Activated CD4-positive, alpha-beta T cell treated with anti-CD3 and anti-CD28 coated beads for 48 hours (primary cell): ENCODE measurements at places on chromosomes 3 and 15.

- DNase-seq = peak; percentile 69
Observed at GRCh38 chr3:187987924-187988323, 166.0 kb upstream of the LPP start.

DNA sequence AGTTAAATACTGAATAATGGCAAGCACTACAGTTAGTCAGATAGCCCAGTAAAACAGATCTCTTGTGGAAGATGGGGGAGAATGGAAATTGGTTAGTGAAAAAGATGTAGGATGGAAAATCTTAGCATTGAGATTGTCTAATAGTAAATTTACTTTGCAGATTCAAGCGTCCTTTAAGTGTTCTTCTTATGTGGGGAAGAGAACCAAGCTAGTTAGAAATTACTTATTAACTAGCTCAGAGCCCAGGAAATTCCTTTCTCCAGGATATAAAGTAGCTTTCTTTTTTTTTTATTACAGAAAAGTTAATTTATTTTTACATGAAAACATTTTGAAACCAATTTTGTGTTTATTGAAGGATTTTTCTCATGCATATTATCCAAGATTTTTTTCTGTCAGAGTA lies 36.7 kb downstream of the TIPARP start:
- no peak for DNase-seq

DNA sequence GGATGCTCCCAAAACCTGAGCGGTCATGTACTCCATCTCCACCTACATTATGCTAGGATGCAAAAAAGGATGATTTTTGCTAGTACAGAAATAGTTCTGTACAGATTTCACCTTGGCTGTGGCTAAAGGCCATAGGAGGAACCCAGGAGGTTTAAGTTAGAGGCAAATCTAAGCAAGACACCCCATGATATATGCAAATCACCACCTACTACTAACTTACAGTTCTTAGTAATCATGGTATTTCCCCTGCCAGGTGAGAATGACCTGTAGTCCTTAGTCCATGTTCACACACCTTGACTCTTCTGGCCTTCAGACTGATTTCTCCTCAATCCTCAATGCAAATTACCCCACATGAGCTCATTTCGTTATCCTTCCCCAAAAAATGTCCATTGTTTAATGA lies 154.2 kb downstream of the IMPG2 start:
- no peak for DNase-seq

DNA sequence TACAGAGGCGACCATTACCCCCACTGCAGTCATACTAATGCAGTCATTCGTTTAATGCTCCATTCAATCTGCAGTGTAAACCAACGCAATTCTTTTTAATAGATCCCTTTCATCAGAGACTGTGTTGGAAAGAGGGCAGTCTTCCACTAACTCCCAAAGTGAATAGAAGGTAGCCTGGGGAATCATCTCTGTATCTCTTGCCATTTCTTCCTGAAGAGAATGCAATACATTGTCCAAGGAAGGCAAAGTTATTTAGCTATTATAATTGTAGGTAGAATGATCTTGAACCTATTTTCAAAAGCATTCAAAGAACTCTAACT lies 1.3 kb upstream of the SLITRK3 start:
- DNase-seq = no peak

DNA sequence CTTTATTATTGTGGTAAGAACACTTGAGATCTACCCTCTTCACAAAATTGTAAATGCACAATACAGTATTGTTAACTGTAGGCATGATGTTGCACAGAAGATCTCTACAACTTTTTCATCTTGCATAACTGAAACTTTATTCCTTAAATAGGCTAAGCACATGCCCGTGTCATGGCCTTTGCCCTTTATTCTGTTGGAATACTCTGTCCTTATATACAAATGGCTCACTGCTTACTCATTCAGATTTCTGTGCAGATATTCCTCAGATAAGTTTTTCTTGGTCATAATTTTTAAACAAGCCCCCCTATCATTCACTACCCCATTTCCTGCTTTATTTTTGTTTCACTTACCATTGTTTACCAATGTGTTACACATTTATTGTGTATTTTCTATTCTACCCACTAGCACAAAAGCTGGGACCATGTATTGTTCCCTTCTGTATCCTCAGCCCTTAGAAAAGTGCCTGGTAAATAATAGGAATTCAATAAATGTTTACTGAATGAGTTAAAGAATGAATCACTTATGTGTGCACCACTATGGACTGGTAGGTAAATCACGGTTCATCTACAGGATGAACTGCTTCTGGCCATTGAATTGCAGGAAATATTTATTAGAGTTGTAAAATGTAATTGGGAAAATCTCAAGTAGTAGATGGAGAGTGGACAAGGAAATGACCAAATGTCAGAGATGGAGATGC lies 151.0 kb downstream of the CPNE4 start:
- DNase-seq = no peak

DNA sequence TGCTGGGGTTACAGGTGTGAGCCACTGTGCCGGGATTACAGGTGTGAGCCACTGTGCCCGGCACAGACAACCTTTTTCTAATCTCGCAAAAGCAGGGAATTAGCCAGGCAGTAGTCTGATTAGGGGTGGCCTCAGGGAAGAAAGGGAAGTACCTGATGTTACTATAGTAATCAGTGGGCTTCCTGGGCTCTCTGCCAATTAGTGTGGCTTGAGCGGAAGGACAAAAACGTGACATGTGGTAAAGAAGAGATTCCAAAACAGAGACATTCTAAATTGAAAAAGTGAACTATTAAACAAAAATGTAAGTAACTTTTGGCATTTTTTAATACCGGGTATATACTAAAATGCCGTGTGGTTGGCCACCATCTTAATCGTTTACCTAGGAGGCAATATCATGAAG lies 48.1 kb downstream of the CFAP20DC start:
- DNase-seq = no peak

DNA sequence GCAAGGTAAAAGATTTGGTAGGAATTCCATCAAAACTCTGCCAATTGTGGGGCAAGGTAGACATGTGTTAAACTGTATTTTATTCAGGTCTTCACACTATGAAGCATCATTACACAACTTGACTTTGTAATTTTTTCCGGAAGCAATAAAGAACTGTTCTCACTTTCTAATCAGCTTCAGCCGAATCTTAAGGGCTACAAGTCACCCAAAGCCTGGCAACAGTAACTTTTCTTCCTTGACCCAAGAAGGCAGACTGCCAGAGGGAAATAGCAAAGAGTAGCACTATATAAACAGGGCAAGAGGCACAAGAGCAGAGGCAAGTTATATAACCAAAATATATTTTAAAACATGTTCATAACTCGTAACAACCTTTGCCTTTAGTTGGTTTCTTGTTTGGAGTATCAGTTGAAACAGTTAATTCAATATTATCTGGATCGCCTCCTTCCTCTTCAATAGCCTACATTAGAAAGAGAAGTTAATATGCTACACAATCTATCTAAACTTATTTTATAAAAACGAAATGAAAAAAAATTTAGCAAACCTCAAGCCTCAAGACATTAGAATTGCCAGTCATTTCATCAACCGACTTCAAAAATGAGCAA lies 1.4 kb downstream of the SLTM start:
- no peak for DNase-seq

DNA sequence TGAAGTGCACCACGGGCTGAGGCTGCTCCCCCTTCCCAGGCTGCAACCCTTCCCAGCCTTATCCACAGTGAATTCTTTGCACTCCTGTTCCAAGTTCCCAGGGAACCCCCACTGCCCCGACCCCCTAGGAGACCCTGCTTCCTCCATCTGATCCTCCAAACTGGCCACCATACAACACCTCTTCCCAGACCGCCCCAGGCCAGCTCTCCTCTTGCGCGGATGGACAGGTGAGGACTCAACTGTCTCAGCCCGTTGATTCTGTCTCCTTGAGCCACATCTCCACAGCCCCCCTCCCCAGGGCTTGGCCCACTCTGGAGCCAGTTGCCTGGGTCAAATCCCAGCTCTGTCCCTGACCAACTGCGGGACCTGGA lies 21.7 kb downstream of the GRIP2 start:
- no peak for DNase-seq

DNA sequence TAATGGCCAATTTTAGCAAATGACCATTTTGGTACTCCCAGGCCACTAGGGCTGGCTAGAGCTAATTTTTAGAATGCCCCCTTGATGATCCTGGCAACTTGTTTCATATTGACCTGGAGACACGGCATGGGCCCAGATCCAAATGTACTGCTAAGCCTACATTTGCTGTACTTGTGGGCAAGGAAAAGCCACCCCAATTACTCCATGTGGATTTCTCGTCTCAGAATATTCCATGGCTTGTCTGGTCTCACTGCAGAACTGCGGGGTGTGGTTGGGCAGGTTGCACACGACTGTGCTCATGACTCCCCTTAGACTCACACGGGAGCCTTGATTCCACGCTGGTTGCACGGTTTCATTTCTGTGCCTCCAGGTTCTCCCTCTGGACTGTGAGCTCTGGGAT lies 140.9 kb downstream of the RPLP1 start:
- no peak for DNase-seq

GRCh38 chr3:182482705-182483104 lies 310.6 kb upstream of the ATP11B start:
- DNase-seq = no peak

- no peak for DNase-seq
Observed at GRCh38 chr3:149145974-149146373, 16.5 kb downstream of the HPS3 start.

DNA sequence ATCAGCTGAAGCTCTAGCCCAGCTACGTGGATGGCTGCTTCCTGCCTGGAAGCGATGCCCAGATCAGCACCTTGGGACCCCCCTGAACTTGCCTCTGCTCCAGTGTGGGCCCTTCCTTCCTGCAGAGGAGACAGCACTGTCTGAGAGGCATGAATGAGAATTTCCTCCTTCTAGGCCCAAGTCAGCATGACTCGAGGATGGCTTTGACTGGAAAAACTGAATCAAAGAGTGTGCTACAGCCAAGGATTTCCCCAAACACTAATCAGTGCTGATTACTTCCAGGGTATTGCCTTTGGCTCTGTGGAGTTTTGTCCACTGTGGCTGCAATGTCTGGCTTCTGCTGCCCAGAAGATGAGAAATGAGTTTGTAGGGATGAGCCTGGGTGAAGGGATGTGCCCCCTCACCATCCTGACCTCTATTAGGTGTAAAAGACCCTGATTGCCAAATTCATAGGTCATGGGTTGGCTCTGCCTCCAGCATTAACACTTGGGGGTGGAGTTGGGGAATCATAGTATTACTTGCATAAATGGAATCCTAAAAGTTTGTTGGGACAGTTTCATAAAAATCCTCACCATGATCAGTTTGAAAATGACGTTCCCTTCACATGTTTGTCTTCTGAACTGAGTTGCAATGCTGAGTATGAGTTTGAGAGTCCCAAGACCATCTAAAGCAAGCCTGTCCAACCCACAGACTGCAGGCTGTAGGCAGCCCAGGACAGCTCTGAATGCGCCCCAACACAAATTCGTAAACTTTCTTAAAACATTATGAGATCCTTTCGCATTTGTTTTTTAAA lies 36.7 kb downstream of the FLNB start:
- no peak for DNase-seq

GRCh38 chr3:100403362-100404249 lies 2.3 kb downstream of the LNP1 start:
- DNase-seq = peak; percentile 18

DNA sequence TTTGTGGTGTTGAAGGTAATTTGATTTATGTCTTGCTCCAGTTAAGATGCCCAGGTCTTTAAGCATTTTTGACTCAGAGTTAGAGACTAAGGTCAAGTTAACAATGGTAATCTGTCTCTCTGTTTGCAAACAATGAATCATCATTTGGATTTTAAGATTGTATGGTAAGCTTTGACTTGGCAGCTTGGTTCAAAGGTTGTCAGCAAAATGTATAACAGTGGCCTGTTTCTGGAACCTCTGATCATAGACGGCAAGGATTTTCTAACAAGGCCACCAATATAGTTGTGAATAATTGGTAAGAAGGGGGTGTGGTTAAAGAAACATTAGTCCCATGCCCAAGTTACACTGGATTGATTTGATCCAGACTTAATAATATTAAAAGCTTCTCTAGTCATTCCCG lies 775.2 kb upstream of the GOLIM4 start:
- DNase-seq = no peak

DNA sequence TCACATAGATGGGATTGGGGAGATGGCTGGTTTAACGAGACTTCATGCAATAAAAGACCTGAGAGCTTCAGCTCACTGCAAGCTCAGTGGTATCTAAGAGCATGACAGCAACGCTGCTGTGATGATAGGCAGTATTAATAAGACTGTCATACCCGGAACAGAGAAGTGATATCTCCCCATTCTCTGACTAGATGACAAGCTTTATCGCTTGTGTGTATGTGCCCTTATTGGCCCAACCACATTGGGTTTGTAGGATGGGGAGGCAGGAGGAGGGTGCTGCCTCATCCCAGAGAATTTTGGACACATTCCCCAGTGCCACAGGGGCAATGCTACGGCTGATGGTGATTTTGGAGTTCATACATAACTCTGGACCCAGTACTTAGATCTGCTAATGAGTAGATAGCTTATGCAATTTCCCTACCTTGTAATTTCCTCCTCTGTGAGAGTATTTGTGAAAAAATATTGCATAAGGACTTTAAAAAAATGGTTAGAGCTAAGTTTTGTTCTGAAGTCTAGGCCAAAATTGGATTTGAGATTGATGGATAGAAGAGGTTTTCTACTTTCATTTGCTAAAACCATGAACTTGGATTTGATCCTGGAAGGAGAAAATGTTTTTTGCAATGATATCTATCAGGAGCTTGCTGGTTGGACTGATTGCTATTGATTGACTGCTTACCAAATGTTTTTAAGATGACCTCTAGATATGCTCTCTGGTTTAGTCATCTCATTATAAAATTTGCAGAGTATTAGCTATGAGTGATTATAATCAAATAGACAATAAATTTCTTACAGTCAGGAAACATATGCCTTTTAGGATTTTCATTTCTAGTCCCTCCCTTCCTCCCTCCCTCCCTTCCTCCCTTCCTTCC lies 14.0 kb upstream of the TMEM212 start:
- DNase-seq = no peak

DNA sequence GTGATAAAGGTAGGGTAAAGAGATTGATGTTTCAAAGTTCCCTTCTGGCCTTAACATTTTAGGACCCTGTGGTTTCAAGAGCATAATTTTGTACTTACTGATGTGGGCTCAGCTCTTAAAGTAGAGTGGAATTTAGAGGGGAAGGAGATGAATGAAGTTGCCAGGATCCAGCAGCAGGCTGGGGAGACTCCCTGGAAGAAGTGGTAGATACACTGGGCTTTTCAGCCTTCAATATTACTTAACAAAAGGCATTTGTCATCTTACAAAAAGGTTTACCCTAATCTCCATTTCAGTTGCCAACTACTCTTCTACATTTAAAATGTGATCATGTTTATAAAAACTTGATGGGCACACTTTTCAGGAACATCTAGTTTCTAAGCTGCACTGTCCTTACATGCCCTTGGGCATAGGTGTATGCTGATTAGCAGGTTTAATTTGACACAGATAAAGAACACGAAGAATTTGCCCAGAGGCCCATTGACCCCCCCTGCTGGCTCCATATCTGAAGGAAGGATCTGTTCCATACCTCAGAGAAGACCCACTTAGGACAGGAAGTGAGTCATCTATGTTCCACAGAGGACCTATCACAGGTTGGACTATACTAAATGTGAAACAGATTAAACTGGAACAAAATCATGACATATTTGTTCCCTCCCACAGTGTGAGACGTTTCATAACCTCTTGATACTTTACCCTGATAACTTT lies 93.0 kb upstream of the LPP start:
- peak; percentile 74 for DNase-seq
